ENCODE measurements at places on chromosomes 1 and 21.

DNA sequence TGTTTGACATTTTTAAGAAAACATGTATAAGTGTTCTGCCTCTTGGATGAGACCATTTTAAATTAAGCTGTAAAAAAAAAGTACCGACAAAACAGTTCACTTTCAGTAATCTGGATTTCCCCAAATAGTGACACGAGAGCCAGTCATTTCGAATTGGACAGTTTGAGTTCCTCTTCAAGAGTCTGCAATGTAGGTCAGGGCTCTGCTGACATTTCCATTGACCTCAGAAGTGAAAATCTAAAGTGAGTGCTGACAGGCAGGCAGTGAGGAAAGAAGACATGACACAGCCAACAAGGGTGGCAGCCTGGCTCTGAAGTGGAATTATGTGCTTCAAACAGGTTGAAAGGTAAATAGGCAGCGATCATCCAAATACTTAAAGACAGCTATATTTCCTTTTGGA lies at the start of gene IL23R:
TSS of gene IL23R (plus strand) at position 259 of the 400 bp plus-strand sequence. CDS start 1,667 bp downstream, outside the sequence.
- no peak for DNase-seq

- no peak for DNase-seq
These were observed 15.0 kb downstream of the SLC6A9 start for GRCh38 chr1:44016041-44016889.

GRCh38 chr1:44236490-44237272 lies 23.4 kb downstream of the DMAP1 start:
- peak; percentile 58 for DNase-seq

- DNase-seq = no peak
These were observed 18.8 kb upstream of the CDCP2 start for GRCh38 chr1:54171606-54172005.

DNA sequence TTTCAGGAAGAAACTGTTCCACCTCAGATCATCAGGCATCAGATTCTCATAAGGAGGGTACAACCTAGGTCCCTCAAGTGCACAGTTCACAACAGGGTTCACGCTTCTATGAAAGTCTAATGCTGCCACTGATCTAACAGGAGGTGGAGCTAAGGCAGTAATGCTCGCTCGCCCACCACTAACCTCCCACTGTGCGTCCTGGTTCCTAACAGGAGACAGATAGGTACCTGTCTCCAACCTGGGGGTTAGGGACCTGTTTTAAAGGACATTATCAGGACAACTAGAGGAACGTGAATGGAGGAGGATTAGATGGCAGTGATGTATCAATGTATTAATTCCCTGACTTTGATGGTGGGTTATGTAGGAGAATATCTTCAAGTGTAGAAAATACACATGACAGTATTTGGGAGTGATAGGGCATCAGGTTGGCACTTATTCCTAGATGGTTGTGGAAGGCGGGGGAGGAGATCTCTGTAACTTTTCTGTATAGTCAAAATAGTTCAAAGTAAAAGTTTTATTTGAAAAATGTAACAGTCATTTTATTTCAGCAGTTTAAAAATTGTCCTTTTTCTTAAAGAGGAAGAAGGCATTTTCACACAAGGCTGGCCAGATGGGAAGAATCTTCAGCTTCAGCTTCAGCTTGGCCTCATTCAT lies 43.9 kb downstream of the DEGS1 start:
- no peak for DNase-seq

DNA sequence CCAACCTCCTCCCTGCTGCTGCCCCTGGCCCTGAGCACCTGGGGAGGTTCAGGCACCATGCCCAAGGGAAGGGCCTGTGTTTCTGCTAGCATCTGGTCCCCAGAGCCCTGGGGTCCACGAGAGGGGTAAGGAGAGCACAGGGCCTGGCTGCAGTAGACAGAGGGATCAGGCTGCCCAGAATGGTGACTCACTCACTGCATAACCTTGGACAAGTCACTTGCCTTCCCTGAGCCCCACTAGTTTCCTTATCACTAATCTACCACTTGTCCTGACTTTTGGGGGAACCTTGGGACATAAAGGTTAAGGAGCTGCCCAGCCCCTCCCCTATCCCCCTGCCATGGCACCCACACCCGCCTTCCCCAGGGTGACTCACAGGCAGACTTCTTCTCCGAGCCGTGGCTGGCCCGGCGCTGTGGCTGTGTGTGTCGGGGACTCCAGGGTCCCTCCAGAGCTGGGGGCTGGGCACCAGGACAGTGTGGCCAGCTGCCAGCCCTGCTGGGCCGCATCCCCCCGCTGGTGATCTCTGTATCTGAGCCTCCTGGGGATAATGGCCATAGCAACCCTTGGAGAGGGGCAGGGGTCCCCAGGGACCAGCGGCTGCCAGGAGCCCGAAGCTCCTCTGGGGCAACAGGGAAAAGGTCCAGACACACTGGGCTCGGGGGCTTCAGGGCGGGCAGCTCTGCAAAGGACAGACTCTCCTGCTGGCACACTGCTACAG lies 4.0 kb downstream of the ARHGEF19 start:
- no peak for DNase-seq

Measured in sigmoid colon (tissue), 7 donors.